ENCODE measurements at places on chromosomes 12 and 14.
A peak's percentile ranks its signal among the peaks of the same experiment; 100 is the strongest.

GRCh38 chr12:54189198-54189539 lies 384 bp upstream of the SMUG1 start:
- DNase-seq, result no peak

GRCh38 chr14:104390941-104391901 lies 188.3 kb upstream of the C14orf180 start:
- peak; percentile 43 for DNase-seq

GRCh38 chr14:37147310-37147880 lies 25.0 kb downstream of the SLC25A21 start:
- no peak for DNase-seq

- DNase-seq, result no peak
Measured at GRCh38 chr12:124030008-124030407, 57.0 kb downstream of the ZNF664 start.

DNA sequence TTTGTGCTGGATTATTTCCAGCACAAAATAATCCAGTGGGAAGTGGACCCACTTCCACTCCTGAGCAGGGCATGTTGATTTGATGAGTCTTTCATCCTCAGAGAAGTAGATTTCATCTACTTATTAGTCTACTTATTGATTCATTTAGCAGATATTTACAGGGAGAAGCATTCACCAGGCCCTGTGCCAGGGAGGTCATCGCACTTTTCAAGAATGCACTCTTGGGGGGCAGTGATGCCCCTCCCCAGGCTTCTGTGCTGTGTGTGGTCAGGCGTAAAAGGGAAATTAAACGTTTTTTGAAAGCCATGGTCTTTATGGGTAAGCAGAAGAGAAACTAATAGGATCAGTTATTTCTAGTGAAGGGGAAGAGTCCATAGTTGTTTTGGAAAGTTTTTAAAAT lies 610.7 kb upstream of the TMEM132C start:
- DNase-seq, result no peak

- DNase-seq, result peak; percentile 75
Measured at GRCh38 chr14:82855912-82856391, 1322.3 kb upstream of the SEL1L start.

DNA sequence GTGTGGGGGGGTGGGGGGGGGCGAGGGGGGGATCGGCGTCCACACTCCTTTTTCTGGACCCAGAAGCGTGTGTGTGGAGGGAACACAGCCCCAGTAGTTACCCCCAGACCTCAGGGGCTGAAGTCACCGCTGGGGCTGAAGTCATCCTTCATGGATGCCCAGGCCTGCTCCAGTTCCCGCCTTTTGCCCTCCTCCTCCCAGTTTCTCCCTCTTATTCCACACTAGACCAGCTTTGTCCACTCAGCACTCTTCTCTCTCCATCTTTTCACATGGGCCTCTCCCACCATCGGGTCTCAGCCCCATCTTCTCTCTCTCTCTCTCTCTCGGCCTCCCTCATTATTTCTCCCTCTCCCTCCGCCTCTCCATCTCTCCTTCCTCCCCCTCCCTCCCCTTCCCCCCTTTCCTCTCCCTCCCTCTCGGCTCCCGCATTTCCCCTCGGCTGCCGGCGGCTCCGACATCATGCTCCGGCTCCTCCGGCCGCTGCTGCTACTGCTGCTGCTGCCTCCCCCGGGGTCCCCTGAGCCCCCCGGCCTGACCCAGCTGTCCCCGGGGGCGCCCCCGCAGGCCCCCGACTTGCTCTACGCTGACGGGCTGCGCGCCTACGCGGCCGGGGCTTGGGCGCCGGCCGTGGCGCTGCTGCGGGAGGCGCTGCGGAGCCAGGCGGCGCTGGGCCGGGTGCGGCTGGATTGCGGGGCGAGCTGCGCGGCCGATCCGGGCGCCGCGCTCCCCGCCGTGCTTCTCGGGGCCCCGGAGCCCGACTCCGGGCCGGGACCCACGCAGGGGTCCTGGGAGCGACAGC lies at the start of gene P3H3:
Gene P3H3, plus strand, starts transcription at position 426 of the 799 bp plus-strand sequence. Its CDS starts 34 bp downstream, at position 460.
- DNase-seq, result peak; percentile 91

GRCh38 chr12:52044292-52044983 lies 6.8 kb upstream of the NR4A1 start:
- peak; percentile 34 for DNase-seq

GRCh38 chr12:118061873-118062843 lies 1.2 kb upstream of the WSB2 start:
- DNase-seq, result peak; percentile 86

DNA sequence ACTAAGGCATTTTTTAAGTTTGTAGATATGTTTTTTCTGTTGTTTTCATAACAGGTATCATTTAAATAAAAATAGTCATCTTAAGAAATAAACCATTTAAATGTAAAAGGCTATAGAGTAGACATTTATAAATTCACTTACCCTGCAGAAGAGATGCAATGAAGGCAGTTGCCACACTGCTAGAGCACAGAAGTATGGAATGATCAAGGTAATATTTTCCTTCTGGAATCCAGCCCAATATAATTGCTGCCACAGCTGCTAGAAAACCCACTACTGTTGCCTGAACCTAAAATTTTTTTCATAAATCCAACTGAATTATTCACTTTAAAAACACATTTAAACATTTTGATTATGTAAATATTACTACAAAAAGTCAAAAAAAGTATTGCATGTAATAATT lies 69.2 kb downstream of the SLC41A2 start:
- DNase-seq, result no peak

- peak; percentile 36 for DNase-seq
Measured at GRCh38 chr14:104582662-104583061, 3.1 kb downstream of the C14orf180 start.

DNA sequence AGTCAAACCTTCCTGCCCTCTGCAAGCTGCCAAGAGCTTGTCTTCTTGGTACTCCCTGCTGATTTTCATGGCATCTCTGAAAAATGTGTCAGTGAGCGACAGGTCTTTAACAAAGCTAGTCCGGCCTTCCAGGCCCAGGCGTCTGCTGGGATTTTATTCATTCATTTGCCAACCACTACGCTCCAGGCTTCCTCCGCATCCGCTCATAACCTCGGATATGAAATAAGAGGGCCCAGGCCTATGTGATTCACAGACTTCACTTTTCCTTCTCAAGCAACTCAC lies 13.8 kb downstream of the TSPAN9 start:
- no peak for DNase-seq

DNA sequence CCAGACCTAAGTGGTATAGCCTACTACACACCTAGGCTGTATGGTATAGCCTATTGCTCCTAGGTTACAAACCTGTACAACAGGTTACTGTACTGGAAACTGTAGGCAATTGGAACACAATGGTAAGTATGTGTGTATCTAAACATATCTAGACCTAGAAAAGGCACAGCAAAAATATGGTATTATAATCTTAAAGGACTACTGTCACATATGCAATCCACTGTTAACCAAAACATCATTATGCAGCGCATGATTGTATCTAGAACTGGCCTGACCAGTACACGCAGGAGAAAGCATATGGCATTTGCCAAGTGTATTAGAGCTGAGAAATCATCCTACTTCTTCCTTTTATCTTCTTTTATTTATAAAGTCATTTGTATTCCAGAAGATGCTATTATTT lies 75.5 kb downstream of the SLC8A3 start:
- DNase-seq, result no peak

DNA sequence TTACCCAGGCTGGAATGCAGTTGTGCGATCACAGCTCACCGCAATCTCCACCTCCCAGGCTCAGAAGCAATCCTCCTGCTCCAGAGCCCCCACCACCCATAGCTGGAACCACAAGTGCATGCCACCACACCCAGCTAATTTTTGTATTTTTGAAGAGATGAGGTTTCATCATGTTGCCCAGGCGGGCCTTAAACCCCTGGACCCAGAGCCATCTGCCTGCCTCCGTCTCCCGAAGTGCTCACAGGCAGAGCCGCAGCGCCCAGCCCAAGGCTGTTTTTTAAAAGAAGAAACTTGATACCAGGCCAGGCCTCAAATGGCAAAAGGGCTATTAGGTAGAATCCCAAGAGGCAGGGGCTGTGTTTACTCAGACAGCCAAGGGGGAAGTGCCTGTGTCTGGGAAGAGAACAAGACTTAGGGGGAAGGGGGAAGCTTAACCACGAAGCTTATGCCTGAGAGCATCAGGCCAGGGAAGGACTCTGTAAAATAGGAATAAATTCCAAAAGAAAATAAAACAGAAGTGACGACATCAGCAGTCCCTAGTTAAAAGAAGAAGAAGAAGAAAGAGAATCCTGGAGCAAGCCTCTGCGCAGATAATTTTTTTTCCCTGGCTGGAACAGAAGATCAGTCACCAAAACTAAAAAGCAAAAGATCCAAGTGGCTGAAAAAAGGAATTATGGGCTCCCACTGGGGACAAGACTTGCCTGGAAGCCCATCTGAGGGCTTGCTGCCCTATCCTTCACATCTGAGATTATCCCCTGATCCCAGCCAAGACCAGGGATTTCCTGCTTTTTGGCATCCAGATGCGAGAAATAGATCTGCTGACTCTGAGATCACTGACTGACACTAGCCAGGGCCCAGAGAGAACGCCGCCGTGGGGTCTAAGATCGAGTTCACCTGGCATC lies 170.5 kb downstream of the NDUFA12 start:
- DNase-seq, result peak; percentile 54

- peak; percentile 35 for DNase-seq
Measured at GRCh38 chr12:94265966-94266745, 117.8 kb downstream of the PLXNC1 start.

DNA sequence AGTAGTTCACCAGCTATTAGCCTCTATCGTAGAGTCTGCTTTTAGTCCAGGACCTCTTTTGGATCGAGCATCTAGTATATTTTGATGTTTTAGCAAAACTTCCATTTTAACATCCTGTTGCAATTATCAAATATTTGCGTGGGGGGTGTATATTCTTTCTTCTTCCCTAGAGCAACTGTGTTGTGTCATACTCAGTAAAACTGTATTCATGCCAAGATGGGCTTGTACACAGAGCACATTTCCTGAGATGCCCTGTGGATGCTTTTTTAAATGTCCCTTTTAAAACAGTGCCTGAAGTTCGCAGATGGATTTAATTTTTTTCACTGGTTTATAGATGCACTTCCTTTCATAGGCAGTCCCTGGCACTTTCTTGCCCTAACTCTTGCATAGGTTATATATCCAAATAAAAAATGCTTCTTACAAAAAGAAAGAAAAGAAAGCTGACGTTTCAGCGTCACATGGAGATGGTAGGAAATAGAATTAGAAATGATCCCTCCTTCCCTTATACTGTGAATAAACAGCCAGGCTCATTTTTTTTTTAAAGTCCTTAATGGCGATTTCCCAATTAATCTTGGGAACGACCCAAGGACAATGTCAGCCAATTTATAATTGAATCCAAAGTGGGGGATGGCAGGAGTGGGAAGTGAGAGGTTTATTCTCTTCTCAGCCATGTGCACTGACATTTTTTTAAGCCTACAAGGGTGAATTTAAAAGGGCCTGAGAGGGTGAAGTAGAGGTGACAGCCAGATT lies 247.0 kb downstream of the SLC41A2 start:
- DNase-seq, result peak; percentile 61

- DNase-seq, result no peak
Measured at GRCh38 chr12:112480931-112481330, 62.2 kb downstream of the PTPN11 start.

- DNase-seq, result peak; percentile 80
Measured at GRCh38 chr12:107610021-107610859, 75.4 kb upstream of the PWP1 start.

- no peak for DNase-seq
Measured at GRCh38 chr14:105224845-105225570, 23.3 kb upstream of the BTBD6 start.

GRCh38 chr14:103833711-103834110 lies 13.7 kb downstream of the PPP1R13B start:
- no peak for DNase-seq

DNA sequence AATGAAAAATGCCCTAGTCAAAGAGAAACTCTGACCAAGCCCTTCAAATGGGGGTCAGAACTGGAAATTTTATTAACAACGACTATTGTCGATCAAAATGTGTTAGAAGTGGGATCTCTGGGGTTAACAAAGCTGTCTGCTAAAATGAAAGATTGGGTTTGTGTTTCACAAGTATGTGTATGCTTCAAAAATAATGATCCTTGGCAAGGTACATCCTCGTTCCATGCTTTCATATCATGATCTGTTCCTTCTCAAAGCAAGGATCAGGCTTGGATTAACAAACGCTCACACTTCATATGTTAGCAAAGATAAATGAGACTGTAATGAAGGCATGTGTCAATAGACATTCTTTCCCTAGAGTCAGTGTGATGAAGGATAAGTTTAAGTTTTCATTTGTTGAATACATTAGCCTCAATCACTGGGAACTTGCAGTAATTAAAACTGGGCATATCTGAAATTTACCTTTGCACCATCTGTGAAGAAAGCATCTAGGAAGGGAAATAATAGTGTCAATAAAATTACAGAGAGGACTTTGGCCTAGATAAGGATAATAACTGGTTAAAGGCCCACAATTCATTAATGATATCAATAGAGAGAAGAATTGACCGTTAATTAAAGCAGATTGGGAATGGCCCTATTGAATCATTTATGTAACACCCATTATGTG lies 91.8 kb downstream of the RIN3 start:
- no peak for DNase-seq

GRCh38 chr14:99274346-99275221 lies 2.6 kb upstream of the BCL11B start:
- DNase-seq, result peak; percentile 97

- DNase-seq, result peak; percentile 70
Measured at GRCh38 chr12:113003636-113004035, 25.3 kb downstream of the OAS2 start.

- DNase-seq, result no peak
Measured at GRCh38 chr12:26790645-26790994, 42.4 kb downstream of the ITPR2 start.

DNA sequence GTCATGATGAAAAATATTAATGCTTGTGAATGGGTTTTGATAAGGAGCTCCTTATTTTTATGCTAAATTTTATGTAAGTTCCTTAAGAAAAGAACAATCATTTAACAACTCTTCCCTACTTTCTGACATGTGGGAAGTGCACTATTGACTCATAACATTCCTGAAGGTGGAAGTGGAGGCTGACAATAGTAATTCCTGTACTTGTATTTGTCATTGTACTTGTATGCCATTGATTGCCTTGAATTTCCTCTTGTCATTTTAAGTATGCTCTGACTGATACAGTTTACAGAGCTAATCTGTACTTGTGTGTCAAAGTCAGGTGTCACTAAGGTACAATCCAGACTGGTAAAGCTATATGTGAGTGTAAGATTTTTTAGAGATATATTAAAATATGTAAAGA lies 440.0 kb downstream of the SLC16A7 start:
- no peak for DNase-seq

- no peak for DNase-seq
Measured at GRCh38 chr12:89162589-89163261, 189.6 kb downstream of the DUSP6 start.

GRCh38 chr12:88590851-88591250 lies 10.6 kb upstream of the KITLG start:
- no peak for DNase-seq

Data from eye (tissue), 1 donor.